GOT3 (cell line): ENCODE measurements at places on chromosomes 2 and 18.
A peak's percentile ranks its signal among the peaks of the same experiment; 100 is the strongest.

DNA sequence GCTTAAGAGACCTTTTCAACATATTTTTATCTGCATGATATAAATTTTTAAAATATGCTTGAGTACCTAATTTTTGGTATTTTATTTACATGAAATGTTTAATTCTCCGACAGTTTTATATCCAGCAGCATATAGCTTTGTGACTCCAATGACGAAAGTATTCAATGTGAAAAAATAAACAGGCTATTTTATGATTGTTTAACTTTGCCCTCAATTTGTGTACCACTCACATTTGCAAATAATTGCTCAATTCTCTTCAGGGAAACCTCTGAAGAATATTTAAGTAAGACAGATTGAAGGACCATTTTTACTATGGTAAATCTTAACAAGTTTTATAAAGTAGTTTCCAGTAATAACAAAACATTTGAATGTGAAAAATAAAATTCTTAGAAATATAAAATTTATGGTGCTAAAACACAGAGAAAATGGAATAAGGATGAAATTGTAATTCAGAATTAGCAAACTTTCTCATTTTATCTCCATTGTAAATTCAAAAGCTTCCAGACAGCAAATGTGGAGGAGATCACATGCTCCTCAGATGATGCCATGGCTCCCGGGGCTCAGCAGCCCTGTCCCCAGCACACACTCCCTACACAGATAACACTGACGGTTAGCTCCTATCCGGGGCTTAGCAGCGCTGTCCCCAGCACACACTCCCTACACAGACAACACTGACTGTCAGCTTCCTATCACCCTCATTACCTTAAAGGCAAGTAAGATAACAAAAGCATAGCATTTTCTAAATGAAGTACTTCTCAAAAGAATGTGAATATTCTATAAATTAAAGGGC lies 39.7 kb downstream of the SH3YL1 start:
- DNase-seq, result no peak

DNA sequence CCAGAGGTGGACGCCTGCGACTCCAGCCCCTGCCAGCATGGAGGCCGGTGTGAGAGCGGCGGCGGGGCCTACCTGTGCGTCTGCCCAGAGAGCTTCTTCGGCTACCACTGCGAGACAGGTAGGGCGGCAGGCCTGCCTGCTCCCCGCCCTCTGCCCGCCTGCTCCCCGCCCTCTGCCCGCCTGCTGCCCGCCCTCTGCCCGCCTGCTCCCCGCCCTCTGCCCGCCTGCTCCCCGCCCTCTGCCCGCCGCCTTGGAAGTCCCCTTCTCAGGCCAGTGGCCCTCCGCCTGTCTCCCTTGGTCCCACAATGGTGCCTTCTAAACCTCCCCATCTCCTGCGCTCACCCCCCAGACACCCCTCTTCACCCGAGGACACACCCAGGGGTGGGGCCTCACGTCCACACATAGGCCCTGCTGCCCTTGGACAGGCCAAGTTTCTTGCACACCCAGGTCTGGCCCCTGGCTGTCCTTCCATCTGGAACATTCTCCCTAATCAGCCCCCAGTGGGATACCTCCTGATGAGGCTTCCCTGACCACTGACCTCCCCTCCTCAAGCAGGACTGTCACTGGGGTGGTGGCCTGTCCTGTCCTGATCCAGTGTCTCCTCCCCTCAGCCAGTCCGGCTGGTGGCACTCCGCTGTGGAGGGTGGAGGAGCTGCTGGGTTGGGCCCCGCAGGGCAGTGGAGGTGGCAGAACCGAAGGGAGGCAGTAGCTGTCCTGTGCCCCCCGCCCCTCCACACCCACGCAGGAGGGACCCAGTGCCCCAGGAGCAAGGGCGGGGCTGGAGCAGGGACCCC lies 37.9 kb downstream of the MTERF4 start:
- no peak for DNase-seq

- no peak for DNase-seq
Measured at GRCh38 chr2:55148269-55148668, 83.8 kb downstream of the CLHC1 start.

GRCh38 chr18:45328811-45329210 lies 286.5 kb upstream of the SLC14A2 start:
- DNase-seq, result no peak

- DNase-seq, result no peak
Measured at GRCh38 chr2:49294225-49294624, 139.9 kb upstream of the FSHR start.

- no peak for DNase-seq
Measured at GRCh38 chr2:86135653-86136052, 29.6 kb downstream of the PTCD3 start.

- DNase-seq, result no peak
Measured at GRCh38 chr18:14015416-14015815, 100.1 kb upstream of the MC2R start.

DNA sequence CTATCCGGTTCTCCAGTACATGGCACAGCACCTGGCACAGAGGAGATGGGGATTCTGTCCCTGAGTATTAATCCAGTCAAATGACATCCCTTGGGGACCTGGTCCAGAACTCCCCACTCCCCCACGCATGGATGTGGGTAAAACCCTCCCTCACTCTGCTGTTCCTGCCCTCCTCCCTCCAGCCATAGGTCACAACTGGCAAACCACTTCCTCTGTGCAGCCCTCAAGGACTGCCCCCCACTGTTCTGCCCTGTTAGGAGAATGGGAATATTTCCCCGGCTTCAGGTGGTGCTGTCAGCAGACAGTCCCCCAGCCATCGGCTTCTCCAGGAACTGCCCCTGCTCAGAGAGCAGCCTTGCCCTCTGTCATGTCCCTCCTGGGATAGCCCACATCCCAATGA lies 1.5 kb upstream of the TFCP2L1 start:
- DNase-seq, result no peak

DNA sequence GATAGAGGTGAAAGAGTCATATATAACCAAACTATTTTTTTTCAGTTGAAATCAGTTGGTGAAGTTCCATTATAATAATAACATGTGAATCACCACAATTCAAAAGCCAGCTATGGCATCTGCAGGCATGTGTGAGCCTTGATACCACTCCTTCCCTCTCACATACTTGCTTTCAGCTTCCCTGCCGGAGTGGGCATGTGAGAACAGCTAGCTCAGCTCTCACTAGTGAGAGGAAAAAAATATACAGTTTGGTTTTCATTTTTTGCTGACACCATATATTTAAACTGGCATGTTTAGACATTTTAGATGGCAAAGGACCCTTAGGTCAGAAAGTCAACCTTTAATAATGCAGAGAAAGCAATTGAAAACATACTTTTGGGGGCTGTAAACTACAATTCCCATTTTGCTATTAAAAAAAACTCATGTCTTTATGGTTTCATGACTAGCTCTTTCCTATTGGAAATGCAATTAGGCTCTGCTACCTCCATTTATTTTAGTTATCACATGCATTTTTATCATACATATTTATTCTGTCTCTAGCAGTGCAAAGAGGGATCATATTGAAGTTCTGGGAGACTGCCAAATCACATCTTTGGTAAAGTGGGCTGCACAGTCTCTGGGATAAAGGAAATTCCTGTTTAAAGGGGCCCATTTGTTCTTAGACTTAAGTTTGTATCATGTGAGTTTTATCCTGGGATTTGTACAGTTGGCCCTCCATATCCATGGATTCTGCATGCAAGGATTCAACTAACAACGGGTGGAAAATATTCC lies 33.2 kb upstream of the SLC40A1 start:
- no peak for DNase-seq

DNA sequence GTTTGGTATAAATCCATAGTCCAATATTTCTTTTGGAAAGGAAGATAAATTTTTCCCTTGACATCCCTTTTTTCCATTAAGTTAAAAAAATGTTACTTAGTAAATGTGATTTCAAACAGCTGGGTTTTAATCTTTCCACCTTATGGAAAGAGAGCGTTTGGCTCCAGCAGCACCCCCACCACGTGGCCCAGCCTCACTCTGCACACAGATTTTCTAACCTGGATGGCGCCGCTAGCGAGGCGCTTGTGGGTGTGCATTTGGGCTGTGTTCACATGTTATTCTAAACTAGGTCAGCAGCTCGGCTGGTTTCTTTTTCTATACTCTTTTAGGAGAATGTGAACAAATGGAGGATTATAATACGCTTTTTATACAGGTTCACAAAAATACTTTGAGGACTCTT lies 218.0 kb downstream of the LDLRAD4 start:
- DNase-seq, result no peak

GRCh38 chr2:149002891-149003740 lies 35.4 kb upstream of the LYPD6B start:
- DNase-seq, result no peak

DNA sequence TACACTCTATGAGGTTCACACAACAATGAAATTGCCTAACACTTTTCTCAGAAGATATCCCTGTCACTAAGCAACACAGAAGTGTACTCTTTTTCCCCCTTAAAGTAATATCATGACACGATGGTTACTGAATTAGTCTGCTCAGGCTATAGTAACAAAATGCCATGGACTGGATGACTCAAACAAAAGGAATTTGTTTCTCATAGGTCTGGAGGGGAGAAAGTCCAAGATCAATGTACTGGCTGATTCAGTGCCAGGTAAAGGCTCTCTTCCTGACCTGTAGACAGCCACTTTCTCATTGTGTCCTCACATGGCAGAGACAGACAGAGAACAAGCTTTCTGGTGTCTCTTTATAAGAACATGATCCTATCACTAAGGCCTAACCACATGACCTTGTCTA lies 211.9 kb downstream of the RBM43 start:
- DNase-seq, result no peak

- peak; percentile 84 for DNase-seq
Measured at GRCh38 chr2:88627856-88628570, 749 bp upstream of the EIF2AK3 start.

- DNase-seq, result no peak
Measured at GRCh38 chr2:41994233-41994637, 53.6 kb upstream of the PKDCC start.

GRCh38 chr2:168449419-168449818 lies 6.7 kb upstream of the CERS6 start:
- DNase-seq, result no peak

GRCh38 chr2:71454221-71455010 lies 1.1 kb downstream of the DYSF start:
- DNase-seq, result no peak
